ENCODE measurements at places on chromosomes 2 and 18.

GRCh38 chr2:229124136-229124535 lies 147.0 kb downstream of the PID1 start:
- DNase-seq = no peak

- DNase-seq = no peak
These were observed 173.7 kb upstream of the DOK6 start for GRCh38 chr18:69226971-69227370.

GRCh38 chr2:9556121-9556743 lies 602 bp upstream of the ADAM17 start:
- no peak for DNase-seq

DNA sequence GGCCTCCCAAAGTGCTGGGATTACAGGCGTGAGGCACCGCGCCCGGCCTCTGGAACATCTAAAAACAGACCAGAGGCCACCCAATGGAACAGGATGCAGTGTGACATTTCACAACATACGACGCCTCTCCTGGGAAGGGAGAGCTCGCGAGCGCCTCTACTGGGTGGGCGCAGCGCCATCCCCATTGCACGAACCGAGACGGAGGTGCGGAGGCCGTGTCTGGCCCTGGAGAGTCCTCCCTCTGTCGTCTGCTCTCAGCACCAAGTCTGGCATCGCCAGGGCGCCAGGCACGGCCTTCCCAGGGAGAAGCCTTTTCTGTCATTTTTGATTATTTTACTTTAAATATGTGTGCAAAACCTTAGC lies 9.4 kb upstream of the GBX2 start:
- peak; percentile 94 for DNase-seq

- DNase-seq = no peak
These were observed 598 bp upstream of the C2orf69 start for GRCh38 chr2:199910338-199911051.

DNA sequence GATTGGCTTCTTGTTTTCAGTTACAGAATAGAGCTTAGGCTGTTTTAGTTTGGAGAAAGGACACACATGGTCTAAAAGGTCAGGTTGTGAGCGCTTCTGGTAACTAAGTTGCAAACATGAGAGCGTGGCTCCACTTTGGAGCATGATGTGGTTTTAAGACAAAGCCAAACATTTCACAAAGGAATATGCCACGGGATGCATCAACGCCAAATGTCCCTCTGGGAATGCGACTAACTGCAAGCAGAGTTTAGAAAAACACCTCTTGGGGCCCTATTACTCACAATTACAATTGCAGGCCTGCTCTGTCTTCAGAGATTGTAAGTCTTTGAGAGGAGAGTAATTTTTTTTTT lies 25.4 kb downstream of the MYO7B start:
- DNase-seq = no peak

GRCh38 chr2:105877945-105878344 lies 133.2 kb downstream of the NCK2 start:
- DNase-seq = no peak

- peak; percentile 86 for DNase-seq
These were observed 54.3 kb downstream of the PKDCC start for GRCh38 chr2:42102024-42102590.

GRCh38 chr2:186328838-186329237 lies 157.2 kb upstream of the ZC3H15 start:
- DNase-seq = no peak

DNA sequence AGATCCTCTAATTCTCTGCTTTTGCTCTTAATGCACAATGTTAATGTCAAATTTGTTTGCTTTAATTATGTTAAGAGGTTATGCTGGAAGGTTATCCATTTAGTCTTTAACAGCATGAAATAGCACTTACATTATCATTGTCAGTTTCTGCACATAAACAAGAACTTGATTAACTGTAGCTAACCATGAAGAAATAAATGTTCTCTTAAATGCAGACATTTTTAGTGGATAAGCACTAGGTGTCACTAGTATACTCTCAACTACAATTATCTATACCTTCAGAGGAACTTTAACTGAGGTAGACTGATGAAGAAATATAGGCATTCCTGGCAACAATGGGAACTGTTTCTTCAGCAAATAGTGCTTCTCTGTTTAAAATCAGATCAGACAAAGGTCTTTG lies 178.8 kb upstream of the CHST9 start:
- DNase-seq = no peak

GRCh38 chr2:165969227-165969626 lies 15.7 kb upstream of the TTC21B start:
- DNase-seq = no peak

DNA sequence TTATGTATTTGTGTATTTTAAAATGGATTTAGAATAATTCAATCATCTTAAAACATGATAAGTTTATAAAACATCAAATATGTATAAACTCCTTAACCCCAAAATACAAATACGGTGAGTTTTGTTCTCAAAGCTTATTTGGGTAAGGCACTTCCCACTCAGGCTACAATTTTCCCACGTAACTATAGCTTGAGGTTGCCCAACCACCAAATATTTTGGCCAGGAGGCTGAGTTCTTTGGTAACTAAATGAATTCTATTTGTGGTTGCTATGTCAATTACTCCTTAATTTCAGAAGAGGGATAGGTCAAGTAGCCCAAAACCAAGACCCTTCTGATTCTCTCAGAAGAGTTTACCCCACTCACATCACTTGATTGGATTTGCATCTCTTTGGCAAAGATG lies 70.4 kb downstream of the MYL12B start:
- DNase-seq = no peak

- no peak for DNase-seq
These were observed 104.5 kb downstream of the MEIS1 start for GRCh38 chr2:66539452-66539851.

GRCh38 chr2:109499566-109499965 lies 114.2 kb downstream of the SEPTIN10 start:
- DNase-seq = no peak

GRCh38 chr18:31185186-31185950 lies 22.7 kb upstream of the DSC1 start:
- no peak for DNase-seq

GRCh38 chr2:70903171-70903570 lies 32.5 kb upstream of the ATP6V1B1 start:
- no peak for DNase-seq

DNA sequence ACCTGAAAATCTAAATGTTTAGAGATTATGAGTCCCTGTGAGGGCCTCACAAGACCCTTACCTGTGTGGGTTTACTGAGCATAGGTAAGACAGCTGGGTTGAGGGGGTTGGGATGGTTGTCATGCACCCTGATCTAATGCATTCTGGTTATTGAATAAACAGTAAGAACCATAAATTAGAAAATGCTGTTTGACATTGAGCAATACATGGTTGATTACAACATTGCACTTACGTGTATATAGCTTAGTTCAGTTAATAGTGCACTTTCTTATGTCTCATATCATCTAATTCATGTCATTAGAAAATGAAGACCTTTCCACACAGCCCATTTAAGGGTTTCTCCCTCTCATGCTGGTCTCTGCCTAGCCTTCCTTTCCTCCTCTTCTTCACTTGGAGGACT lies 253.5 kb upstream of the ATP5MC3 start:
- DNase-seq = no peak

DNA sequence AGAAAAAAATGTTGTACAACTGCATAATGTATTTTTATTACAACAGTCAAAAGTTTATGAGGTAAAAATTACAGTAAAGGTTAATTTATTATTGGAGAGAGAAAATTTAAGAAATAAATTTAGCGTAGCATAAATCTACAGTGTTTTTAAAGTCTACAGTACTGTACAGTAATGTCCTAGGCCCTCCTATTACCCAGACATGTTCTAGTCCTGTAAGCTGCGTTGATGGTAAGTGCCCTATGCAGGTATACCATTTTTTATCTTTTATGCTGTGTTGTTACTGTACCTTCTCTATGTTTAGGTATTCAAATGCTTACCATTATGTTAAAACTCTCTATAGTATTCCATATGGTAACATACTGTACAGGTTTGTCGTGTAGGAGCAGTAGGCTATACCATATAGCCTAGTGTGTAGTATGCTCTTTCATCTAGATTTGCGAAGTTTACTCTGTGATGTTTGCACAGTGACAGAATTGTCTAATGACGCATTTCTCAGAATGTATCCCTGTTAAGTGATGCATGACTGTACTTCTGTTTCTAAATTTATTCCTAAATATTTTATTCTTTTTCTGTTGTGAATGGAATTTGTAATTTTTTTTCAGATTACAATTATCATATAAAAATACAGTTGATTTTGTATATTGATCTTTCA lies 24.5 kb downstream of the ABI2 start:
- DNase-seq = no peak

DNA sequence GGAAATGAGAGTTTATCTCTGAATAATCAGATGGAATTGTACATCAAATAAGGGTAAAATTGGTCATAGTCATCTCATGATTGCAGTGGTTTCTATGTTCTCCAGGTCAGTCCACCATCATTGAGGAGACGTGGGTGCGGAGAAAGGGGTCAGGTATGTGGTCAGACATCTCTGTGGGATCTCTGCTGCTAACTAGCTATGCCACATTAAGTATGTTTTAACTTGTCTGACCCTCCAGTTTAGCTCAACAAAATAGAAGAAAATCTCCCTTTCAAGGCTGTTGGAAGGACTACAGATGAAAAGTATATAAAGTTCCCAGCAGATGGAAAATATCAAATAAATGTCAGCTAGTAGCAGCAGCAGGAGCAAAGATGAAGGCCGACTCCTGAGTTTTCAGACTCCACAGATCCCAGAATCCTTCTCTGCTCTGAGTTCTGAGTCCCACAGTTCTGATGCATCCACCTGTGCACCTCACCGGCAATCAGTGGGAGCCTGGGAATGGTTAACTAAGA lies 106.6 kb upstream of the CYP1B1 start:
- DNase-seq = no peak

DNA sequence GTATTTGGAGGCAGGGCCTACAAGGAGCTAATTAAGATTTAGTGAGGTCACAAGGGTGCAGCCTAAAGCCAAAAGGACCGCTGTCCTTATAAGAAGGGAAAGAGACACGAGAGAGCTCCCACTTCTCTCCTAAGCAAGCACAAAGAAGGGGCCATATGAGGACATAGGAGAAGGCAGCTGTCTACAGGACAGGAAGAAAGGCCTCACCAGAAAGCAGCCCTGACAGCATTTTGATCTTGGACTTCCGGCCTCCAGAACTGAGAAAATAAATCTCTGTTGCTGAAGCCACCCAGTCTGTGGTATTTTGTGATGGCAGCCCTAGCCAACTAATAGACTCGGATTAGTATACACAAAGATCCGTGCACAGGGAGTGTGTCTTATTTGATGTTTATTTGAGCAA lies 139.7 kb downstream of the B3GNT2 start:
- DNase-seq = no peak

GRCh38 chr2:199739413-199740110 lies 111.4 kb downstream of the FTCDNL1 start:
- peak; percentile 84 for DNase-seq

DNA sequence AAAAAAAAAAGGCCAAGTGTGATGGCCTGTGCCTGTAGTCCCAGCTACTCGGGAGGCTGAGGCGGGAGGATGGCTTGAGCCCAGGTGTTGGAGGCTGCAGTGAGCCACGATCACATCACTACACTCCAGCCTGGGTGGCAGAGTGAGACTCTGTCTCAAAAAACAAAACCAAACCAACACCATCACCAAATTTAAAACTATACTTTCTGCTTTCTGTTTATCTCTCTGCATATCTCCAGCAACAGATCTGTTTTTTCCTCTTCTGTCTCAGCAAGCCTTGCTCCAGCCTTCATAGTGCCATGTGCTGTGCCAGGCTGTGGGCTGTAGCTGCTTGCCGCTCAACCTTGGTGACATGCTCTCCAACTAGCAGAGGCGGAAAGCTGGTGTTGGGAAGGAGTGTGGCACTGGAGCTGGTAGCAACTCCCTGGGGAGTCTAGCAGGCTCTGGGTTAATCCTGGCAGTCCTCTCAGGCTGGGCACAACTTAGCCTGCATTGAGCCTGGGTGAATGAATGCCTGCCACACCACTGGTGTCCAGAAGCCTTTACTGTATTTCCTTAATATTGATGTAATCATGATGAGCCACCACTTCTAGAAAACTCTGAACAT lies 204.1 kb downstream of the LDLRAD4 start:
- no peak for DNase-seq

- no peak for DNase-seq
These were observed 8.1 kb downstream of the MBP start for GRCh38 chr18:77124452-77124922.

DNA sequence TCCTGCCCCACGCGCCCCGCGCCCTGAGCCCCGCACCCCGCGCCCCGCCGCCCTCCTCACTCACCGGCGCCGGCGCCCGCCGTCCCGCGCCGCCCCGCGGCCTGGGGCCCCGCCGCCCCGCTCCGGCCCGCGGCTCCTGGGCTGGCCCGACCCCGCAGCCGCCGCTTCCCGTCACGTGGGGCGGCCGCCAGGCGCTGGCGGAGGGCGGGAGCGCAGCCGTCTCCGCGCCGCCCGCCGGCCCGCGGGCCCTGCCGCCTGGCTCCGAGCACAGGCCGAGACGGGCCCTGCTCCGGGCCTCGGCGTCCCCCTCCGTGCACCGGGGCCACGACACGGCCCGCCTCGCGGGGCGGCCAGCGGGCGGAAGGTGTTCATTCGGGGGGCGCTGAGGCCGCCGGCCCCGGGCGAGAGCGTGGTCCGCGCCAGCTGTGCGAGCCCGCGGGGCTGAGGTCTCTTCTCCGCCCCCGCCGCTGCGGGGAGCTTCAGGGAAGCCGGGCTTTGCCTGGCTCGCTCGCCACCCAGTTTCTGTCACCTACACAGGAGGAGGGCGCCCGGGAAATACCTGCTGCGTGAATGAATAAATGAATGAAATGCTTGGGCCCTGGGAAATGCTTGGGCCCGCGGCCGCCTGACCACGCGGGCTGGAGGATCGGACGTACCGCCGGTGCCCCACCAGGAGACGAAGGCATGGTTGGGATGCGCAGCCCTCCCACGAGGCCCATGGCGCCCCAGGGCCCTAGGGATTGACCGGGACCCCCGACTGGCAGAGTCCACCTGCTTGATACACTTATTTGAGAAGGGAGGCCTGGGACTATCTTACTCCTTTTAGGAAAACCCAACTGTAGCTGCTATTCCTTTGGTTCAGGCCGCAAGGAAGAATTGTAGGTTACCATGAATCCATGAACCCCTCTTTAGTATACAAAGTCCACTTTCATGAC lies at the start of gene TGFBRAP1:
TGFBRAP1 (minus strand) TSS at position 175 of the 935 bp plus-strand sequence. CDS start 21,434 bp downstream, outside the sequence.
- peak; percentile 56 for DNase-seq

DNA sequence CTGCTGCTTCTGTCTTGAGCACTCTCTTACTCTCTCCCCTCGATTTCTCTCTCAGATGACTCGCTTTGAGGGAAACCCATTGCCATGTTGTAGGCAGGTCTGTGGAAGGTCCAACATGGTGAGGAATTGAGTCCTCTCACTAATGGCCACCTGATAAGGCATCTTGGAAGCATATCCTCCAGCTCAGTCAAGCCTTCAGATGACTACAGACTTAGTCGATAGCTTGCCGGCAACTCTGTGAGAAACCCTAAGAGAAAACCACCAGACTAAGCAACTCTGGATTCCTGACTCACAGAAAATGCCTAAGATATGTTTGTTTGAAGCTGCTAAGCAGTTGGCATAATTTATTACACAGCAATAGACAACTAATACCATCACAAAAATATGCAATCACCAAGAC lies 51.2 kb downstream of the WDR75 start:
- no peak for DNase-seq
